ENCODE measurements at places on chromosomes 5 and 9.

DNA sequence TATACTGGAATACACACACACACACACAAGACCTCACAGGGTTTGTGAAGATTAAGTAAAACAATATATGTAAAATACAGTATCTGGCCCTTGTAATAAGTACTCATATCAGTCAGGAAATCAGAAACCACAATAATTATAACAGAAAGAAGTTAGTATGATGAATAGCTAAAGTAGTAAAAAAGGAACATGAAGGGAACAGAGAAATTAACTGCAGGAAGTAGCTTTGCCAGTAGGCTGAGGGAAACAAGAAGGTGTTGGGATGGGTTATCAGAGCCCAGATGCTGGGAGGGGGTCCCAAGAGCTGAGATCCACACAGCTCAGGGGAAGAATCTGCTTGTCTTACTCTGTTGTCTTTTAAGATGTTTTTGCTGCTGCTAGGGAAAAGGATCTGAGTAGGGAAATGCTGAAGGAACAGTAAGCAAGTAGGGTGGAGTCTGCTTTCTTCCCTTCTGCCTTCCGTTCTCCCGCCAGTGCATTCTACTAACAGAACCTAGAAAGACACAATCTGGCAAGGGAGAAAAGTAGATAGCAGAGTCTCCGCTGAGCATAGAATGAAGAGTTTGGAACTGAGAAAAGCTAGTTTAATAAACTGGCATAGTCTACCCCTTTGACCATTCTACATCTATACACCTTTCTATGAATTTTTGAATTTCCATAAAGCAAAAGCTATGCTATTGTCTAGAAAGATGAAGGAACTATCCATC is 55.3 kb upstream of the ALDH1A1 start:
- DNase-seq = no peak

DNA sequence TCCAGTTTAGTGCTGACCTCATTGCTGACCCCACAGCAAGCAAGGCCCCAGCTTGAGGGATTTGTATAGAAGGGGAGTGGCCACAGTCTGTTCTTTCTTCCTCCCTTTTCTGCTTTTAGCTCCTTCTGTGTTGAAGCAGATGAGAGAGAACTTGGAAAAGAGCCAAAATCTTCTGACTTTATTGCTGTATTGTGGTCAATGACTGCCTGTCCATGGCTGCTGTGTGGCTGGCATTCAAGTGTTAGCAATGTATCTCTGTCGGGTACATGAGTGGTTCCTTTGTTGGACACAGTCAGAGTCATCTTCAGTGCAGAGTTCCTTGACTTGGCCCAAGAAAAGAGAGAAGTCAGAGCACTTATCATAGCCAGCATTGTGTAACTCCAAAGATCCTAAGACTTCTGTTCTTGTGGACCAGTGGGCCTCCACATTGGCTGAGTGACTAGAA is 154.1 kb downstream of the LRRC70 start:
- DNase-seq = no peak

DNA sequence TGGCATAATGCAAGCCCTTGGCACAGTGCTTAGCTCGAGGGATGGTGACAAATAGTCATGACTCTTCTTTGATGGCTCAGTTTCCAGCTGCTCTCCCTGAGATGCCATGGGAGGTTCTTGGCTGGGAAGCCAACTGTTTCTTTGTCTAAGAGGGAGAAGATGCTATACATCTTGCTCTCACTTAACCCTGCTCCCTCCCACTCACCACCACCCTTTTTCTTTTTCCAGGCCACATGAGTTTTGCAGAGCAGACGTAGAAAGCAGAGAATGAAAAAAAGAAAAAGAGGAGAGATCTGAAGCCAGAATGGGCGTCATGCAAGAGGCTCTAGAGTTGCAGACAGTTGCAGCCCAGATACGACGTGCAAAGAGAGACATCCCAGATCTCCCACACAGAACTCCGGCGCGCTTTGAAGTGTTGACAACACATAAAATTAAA is 160.5 kb downstream of the FGF18 start:
- DNase-seq = no peak

DNA sequence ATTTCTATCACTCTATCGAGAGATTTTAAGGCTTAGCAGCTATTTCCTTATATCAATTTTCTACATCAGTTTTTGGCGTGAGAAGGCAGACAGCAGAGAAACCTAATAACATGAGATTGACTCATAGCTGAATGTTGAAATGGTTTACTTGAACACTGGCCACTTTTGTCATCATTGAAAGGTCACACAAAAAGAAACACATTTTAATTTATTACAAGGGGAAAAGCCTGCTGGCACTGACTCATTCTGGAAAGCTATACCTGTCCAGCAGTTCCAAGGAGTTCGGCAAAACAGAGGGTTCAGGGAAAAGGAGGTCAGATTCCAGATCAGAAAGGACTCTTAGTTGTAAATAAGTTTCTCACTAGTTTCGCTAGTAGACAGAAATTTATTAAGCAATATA is 566.4 kb downstream of the DNAH5 start:
- no peak for DNase-seq

DNA sequence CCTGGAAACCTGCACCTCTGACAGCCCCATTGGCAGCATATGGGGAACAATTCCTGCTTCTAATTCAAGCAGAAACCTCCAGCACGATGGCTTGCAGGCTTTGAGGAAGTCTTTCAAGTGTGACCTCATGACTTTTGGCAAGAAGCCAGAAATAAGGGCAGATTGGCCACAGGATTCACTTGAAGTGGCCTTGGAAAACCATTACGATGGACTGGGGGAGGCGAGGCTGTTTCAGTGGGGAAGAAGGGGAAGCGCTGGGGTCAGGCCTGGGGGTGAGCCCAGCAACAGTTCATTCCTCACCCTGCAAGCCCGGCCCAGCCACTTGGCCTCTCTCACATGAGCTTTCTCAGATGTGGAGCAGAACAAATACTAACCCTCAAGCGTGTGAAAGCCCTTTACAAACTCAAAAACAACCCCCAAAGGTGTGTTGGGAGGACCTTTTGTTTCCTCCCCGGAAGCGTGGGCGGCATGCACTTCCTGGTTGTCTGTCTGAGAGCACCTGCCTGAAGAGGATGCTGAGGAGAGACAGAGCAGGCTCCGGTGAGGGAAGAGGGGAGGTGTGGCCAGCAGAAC is 26.9 kb upstream of the EEIG1 start:
- peak; percentile 68 for DNase-seq

- DNase-seq = no peak
Measured at GRCh38 chr9:110891760-110892159, 146.5 kb downstream of the LPAR1 start.

GRCh38 chr5:123422433-123423277 is 548 bp downstream of the CEP120 start:
- no peak for DNase-seq

GRCh38 chr5:170284231-170284630 is 13.3 kb downstream of the LCP2 start:
- no peak for DNase-seq

DNA sequence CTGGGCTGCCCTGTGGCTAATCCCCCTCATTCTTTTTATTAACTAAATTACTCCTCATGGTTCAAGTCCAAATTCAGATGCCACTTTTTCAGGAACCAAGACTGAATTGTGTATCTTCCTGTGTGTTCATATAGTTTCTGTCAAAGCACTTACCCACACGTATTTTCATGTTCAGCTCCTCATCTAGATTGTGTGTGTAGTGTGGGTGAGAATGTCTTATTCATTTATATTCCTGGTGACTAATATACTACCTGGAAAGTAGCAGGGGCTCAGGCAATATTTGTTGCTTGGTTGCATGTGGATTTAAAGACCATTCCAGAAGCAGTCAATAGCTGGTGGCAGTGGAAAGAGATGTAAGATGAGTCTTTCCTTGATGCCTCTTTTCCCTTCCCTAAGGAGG is 48.5 kb upstream of the SRP19 start:
- no peak for DNase-seq

GRCh38 chr9:137816531-137817235 is 60.9 kb upstream of the CACNA1B start:
- DNase-seq = no peak

Measured in suprapubic skin (tissue), 4 donors.